ENCODE measurements at places on chromosomes 12 and 14.

- no peak for DNase-seq
Observed at GRCh38 chr12:55659486-55660385, 23.0 kb downstream of the OR10P1 start.

DNA sequence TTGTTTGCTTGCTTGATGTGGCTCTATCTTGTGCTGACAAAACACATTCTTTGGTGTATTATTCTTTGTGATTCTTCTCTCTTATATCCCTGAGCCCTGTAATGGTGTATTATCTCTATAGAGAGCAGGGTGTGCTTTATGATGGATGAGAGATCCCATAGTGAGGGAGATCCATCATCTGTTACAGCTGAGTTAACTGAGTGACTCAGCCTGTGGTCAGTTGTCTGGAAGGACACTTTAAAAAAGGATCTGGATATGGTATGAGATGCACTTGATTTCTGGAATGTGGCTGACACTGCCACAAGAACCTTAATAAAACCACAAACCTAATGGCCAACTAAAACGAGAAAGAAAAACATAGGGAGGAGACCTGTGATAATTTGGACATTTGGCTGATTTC is 461.4 kb upstream of the SYT1 start:
- DNase-seq, result no peak

GRCh38 chr14:64137657-64138290 is 156.4 kb downstream of the ESR2 start:
- no peak for DNase-seq

GRCh38 chr12:88305254-88305890 is 163.3 kb downstream of the TMTC3 start:
- DNase-seq, result no peak

DNA sequence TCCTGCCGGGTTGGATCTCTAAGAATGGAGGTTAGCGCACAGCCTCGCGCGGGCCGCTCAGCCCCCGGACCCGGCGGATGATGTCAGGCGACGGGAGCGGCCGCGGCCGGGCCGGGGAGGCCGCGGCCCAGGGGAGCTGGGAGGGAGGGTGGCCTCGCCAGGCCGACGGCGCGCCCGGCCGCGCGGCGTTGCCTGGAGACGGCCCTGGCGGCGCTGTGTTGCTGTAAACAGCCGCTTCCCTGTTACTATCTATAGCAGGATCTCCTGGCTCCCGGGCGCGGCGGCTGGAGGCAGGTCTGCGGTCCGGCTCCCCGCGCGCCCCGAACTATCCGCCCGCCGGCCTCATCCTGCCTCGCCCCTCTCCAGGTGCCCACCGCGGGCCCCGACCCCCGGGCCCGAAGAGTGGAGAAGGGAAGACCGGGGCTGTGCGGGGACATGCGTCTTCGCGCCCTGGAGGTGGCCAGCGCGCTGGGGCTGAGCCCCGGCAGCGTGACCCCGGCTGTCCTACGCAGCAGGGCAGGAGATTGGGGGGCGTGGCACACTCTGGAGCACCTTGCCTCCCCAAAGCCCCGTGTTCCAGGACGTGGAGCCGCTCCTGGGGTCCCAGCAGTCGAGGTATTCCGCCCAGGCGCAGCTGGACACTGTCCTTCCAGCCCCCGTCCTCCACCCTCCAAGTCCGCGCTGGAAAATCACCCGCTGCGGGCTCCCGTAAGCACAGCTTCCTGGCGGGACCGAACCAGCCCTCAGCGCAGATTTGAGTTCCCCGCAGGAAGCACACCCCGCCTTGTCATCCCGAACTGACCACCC is 1.4 kb upstream of the FOS start:
- DNase-seq, result peak; percentile 51

- DNase-seq, result no peak
Observed at GRCh38 chr12:53005215-53005985, 856 bp upstream of the EIF4B start.

DNA sequence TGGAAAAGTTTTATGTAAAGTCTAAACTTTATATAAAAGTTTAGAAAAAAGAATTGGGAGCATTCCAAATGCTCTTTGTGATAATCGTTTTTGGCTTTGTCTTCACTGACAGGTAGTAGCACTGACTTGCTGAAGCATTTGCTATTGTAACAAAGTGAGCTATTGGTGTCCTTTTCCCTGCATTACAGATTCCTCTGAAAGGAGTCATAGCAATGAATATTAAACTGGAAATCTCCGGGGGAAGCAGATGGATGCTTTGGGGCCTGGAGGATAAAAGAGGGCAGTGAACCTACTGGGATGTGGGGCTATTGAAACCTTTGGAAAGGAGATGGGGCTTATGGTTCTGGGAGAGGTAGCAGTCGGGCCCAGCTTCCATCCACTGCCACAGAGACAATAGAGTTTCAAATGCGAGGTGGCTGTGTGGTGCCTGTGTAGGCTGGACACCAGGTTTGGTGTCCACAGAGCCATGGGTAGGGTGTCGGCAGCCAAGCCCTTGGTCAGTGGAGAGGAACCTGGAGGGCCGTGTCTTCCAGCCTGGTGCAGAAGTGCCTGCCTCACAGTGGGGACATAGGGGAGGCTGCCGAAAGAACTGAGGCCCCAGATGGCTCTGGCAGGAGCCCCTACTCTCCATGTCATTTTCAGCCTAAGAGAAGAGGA is 10.1 kb downstream of the GSG1 start:
- no peak for DNase-seq

DNA sequence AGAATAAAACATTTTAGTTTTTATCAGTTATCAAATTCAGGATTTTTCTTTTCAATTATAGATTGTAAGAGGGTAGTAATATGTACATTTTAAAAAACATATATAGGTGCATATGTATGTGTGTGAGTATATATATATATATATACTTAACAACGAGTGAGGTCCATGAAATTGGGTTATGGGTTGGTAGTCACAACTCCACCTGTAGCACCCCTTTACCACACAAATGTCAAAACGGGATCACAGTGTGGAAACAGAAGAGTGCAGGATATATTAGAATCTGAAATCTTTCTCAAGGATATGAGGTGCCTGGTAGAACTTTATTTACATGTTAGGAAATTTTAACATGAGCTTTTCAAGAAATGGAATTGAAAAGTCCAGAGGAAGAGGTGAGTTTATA is 31.3 kb downstream of the MIA2 start:
- DNase-seq, result no peak

All from activated T-helper 1 cell treated with anti-CD3 and anti-CD28 coated beads, Interleukin-2, amount 50 U/mL, for 16 hours (primary cell).